ENCODE measurements at places on chromosomes 4 and X.
A peak's percentile ranks its signal among the peaks of the same experiment; 100 is the strongest.

DNA sequence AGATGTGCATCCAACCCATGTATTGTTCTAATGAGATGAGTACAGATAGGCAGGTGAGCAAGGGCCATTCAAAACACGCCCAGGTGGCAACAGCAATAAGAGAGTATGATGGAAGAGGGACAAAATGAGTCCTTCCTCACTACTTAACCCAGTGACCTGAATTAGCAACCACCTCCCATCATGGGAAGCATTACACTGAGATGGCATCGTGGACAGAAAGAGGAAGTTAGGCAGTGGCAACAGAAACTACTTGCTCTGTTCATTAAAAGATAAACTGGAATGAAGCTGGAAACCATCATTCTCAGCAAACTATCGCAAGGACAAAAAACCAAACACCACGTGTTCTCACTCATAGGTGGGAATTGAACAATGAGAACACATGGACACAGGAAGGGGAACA lies 17.2 kb downstream of the RXFP1 start:
- DNase-seq: no peak

GRCh38 chr4:81648576-81649275 lies 177.0 kb upstream of the RASGEF1B start:
- DNase-seq: peak; percentile 51

GRCh38 chrX:44937606-44938005 lies 64.6 kb downstream of the KDM6A start:
- DNase-seq: no peak

DNA sequence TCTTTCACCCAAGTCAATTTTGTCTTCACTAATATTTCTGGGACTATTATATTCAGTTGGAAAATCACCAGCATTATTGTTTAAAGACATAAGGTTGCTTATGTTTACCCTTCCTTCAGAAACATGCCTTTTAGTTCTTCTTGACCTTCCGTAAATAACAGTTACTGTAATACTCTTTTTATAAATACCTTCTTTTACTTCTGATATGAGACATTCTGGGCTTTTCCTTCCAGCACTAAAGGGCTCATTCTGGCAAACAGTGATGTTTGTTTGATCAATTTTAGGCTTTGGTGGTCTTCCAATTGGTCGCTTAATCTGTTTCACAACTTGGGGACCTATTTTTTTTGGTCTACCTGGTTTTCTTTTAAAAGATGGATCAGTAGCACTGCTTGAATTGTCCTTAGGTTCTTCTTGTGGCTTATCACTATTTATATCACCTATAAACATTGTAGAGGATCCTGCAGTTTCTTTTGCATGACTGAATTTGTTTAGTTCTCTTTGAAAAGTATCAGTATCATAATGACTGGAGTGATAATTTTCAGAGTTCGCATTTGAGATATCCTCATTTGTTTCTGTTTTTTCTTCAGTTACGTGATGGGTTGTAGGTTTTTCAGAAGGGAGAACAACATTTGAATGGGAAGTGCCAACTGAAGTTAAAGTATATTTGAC lies 64.8 kb downstream of the NCAPG start:
- DNase-seq: peak; percentile 16

DNA sequence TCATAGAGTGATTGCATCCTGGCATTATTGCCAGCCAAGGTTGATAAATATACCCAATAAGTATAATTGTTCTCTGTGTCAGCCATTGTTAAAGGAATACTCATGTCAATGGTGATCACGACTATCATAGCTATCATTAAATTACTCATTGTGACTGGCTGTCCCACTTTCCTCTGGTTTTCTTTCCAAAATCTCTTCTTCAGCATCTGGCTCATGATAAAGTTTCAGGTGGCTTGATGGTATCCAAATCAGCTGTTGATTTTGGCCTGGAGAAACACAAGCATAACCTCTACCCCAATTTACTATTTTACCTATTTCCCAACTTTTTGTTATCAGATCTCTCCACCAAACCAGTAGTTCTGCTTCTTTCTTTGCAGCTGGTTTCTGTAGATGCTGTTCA lies 67.1 kb upstream of the SPIN2A start:
- DNase-seq: no peak
